ENCODE measurements at places on chromosomes 11 and 22. TPM values are rescaled to one million over a fixed set of nuclear protein-coding genes. Genes with fewer than 3 reads are reported as not detected.

- peak; percentile 40 for DNase-seq
Observed at GRCh38 chr11:134862587-134863195, 450.6 kb upstream of the B3GAT1 start.

DNA sequence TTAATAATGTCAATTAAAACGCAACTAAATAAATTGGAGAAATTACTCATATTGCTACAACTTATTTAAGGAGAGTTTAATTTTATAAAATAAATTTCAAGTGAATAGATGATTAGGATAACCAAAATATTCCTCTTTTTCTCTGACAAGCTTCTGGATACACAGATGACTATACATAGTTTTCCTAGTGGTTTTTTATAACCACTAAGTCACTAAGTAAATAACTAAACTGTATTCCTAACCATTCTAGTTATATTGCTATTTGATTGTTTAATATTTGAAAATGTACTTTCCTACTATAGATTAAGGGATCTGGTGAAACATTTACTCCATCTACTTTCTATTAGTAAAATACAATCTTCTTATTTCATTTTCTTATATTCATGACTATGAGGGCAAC, 4.7 kb upstream of the ANGPTL5 start:
- DNase-seq: no peak

GRCh38 chr11:1223346-1224110, 662 bp downstream of the MUC5B start:
- no peak for DNase-seq

GRCh38 chr11:32451808-32452207, 16.5 kb upstream of the WT1 start:
- DNase-seq: no peak

DNA sequence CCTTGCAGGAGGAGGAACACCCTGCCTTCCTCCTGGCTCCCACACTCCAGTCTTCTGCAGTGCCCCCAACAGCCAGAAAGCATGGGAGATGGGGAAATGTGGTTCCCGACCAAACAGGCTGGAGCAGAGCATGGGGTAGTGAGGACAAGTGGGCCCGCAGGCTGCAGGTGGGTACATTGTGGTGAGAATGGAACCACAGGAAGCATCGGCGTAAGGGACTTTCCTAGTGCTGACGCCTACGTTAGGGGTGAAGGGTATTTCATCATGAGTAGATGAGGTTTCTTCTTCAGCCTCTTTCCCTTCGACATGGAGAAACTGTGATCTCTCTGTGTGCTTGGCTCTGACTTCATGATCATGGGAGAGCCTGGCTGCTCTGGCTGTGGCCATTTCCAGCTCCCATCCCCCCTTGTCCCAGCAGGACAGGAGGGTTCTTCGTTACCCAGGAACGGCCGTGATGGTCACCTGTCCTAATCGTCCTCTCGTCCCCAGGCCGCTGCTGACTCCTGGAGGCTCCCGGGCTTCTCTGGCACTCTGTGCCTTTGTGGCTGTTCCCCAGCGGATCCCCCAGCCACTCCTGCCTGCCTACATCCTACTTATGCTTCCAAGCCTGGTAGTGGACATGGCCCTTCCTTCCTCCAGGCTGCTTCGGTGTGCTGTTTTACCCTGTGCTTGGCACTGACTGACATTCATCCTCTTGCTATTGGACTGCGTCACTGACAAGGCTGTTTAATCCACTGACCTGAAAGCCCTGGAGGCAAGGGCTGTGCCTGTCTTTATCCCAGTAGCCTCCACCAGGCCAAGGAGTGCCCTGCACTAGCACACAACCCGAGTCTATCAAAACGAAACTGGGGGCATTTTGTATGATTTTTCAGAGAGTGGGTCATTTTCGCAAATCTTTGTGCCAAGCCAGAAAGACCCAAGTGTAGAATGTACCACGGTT, 65.2 kb upstream of the CECR2 start:
- DNase-seq: no peak

DNA sequence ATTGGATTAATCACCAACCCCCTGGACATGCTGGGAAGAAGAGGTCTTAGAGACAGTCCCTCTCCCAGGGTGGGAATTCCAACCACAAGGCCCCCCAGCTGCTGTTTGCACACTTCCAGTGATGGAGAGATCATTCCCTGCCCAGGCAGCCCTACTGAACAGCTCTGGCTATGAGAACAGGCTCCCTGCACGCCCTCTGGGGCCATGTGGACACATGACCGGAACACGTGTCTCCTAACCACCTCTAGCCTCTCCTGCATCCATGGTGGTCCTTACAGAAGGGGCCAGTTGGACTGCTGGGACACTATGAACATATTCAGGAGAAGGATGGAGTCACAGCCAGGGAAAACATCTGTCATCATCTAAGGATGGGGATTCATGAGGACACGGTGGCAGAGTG, 196.2 kb downstream of the MN1 start:
- no peak for DNase-seq

DNA sequence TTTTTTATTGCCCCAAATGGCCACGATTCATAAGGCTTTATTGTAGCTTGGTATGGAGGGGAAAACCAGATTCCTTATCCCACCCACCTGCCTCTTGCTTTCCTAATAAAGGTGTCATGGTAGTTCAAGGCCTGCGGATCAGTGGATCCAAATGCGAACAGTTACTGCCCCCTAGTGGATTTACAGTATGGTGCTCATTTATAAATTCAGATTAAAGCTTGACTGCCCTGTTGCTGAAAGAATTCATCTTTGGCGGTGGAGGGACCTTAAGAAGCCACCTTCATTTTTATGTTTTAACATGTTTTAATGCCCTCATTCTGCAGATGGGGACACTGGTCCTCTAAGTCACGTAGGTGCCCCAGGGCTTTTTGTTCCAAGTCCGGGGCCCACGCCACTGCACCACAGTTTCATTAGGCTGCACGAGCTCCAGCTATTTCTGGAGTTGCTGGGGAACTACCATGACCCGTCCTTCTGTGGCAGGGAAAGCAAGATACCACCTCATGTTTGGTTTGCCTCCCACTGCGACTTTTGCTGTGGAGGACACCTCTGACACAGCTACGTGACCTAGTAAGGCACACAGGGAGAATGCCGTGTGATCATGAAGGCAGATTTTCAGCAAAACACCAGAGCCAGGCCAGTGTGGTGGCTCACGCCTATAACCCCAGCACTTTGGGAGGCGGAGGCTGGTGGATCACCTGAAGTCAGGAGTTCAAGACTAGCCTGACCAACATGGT, 15.6 kb upstream of the INCENP start:
- no peak for DNase-seq

GRCh38 chr11:15374418-15374817, 259.7 kb downstream of the INSC start:
- DNase-seq: no peak

DNA sequence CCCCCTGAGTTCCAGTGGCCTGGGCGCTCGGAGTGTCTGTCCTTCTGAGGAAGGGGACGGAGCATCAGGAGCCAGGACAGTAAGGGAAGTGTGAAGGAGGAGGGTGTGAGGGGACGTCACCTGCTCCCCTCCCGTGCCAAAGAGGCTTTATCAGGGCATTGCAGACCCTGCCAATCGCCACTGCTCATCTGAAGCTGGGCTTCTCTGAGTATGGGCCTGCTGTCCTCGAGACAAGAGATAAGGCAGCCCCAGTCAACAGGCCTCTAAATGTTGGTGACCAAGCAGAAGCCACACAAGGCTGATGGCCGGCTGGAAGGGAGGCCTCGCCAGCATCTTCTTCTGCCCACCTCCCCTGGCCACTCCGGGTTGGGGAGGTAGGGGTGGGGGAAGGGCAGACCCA, 29.8 kb downstream of the LIF start:
- no peak for DNase-seq

DNA sequence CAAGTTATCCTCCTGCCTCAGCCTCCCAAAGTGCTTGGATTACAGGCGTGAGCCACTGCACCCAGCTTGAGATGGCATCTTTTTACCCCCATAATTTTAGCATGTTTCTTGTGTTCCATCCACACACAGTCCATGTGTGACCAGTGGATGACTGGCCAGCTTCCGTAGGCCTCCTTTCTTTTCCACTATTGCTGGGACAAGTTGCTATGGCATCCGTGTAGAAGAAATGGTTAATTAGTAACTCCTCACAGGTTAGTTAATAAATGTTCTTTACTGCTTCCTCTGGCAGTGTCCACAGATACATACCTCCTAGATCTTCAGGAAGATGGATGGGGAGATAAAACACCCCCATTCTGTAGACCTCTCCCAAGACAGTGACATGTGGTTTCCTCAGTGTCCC, 154.3 kb upstream of the RASSF10 start:
- no peak for DNase-seq

DNA sequence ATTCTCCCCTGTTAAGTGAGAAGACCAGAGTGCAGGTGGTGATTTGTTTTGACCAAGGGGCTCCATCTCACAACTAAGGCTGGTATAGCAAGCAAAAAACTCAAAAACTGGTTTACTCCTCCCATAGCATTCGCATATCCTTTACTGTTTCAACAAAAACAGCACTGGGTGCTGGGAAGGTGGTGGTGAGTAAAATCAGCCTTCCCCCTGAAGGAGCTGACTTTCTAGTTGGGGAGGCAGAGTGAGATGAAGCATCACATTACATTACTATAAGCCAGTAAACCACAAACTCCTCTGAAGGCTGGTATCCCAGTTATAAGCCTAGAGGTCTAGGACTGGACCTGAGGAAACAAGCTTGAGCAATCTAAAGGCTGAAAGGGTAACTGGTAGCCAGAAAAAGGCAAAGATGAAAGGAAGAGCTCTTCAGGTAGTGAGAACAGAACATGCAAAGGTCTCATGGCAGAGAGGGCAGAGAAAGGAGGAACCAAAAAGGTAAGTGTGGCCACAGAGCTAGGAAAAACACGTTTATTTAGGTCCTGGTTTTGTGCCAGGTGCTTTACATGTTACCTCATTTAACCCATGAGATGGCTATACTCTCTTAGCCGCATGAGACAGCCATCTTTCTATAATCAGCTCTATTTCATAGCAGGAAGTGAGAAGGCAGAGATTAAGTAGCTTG, 22.3 kb downstream of the TMEM123 start:
- DNase-seq: no peak

GRCh38 chr22:43498856-43499253, 87.0 kb downstream of the MPPED1 start:
- no peak for DNase-seq

- DNase-seq: no peak
Observed at GRCh38 chr11:61954851-61955421, 4.8 kb downstream of the BEST1 start.

- no peak for DNase-seq
Observed at GRCh38 chr11:13061294-13061990, 52.3 kb downstream of the RASSF10 start.

DNA sequence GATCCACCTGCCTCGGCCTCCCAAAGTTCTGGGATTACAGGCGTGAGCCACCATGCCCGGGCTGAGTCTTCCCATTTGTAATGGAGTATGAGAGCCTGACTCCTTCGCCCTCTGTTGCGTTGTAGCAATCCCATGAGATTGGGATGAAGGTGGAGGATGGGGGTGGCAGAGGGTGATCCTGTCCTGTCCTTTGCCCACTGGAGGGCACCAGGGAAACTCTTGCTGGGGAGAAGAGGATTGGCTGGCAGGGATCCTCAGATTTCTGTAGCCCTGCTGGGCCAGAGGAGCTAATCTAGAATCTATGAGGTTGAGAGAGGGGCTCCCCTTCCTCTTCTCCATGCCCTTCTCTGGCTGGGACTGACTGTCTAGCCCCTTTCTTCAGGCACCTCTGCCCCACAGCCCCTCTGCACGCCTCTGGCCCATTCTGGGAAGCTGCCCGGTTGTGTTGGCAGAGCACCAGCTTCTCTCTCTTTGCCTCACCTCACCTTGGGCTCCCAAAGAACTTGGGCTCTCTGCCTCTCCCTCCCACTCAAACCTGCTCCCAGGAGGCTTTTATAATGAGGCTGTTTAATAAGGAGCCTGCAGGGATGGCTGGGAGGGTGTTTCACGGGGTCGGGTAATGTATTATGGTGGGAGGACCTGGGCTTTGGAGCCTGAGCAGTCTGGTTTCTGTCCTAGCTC, 9.5 kb upstream of the CATSPER1 start:
- DNase-seq: no peak

DNA sequence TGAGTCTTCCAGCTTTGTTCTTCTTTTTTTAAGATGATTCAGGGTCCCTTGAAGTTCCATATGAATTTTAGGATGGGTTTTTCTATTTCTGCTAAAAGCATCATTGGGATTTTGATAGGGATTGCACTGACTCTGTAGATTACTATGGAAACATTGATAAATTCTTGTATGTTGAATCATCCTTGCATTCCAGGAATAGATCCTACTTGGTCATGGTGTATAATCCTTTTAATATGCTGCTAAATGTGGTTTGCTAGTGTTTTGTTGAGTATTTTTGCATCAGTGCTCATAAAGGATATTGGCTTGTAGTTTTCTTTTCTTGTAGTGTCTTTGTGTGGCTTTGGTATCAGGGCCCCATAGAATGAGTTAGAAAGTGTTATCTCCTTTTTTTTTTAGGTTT, 34.9 kb upstream of the PHOX2A start:
- DNase-seq: no peak

- no peak for DNase-seq
Observed at GRCh38 chr11:24567380-24567779, 70.5 kb downstream of the LUZP2 start.

GRCh38 chr11:120709808-120710207, 198.3 kb downstream of the GRIK4 start:
- no peak for DNase-seq

- DNase-seq: no peak
Observed at GRCh38 chr22:28438183-28438768, 241.4 kb downstream of the TTC28 start.

CD59 gene
- total RNA-seq: 309 TPM

TRIM66 gene
- total RNA-seq: 8.6 TPM

PGR gene
- 0.63 TPM for total RNA-seq

CNIH2 gene
- total RNA-seq: not detected

AGBL2 gene
- total RNA-seq: 0.17 TPM

KRTAP5-1 gene
- total RNA-seq: not detected

RFPL2 gene
- not detected for total RNA-seq

Data from lower leg skin (tissue), 4 donors.